Omental fat pad (tissue), 4 donors: ENCODE measurements at places on chromosomes 5 and 9. TPM values are rescaled to one million over a fixed set of nuclear protein-coding genes. Genes with fewer than 3 reads are reported as not detected.

The TRPM3 gene
- 0.60 TPM for total RNA-seq

The SOWAHA gene
- total RNA-seq: not detected

The C9orf50 gene
- not detected for total RNA-seq

The SPATA9 gene
- total RNA-seq: 0.84 TPM

The ADGRV1 gene
- 0.60 TPM for total RNA-seq
